ENCODE measurements at places on chromosomes 7 and 10. TPM values are rescaled to one million over a fixed set of nuclear protein-coding genes. Genes with fewer than 3 reads are reported as not detected.
A peak's percentile ranks its signal among the peaks of the same experiment; 100 is the strongest.

ABCC2 gene
- 1.0 TPM for total RNA-seq

NME8 gene
- total RNA-seq = not detected

ITGB8 gene
- not detected for total RNA-seq

PAX2 gene
- not detected for total RNA-seq

MCM10 gene
- total RNA-seq = 57.4 TPM

COL28A1 gene
- not detected for total RNA-seq

THSD7A gene
- not detected for total RNA-seq

AKR1C4 gene
- total RNA-seq = not detected

FZD1 gene
- total RNA-seq = 1.2 TPM

MGMT gene
- total RNA-seq = 17.6 TPM

CAMK1D gene
- 15.4 TPM for total RNA-seq

R3HCC1L gene
- 18.7 TPM for total RNA-seq

CYP2C19 gene
- not detected for total RNA-seq

ST8SIA6 gene
- 0.15 TPM for total RNA-seq

- H3K27me3 ChIP-seq = no peaks in the 10 kb centered on the region
- H3K4me1 ChIP-seq = peaks cover 47% of the 10 kb centered on the region
- no peak for DNase-seq
- H3K36me3 ChIP-seq = peaks cover 43% of the 10 kb centered on the region
- H3K4me3 ChIP-seq = no peak overlapping the region
- peak overlapping the region; percentile 9 for H3K27ac ChIP-seq
Measured at GRCh38 chr7:103299660-103300059, 2.4 kb downstream of the PMPCB start.

DNA sequence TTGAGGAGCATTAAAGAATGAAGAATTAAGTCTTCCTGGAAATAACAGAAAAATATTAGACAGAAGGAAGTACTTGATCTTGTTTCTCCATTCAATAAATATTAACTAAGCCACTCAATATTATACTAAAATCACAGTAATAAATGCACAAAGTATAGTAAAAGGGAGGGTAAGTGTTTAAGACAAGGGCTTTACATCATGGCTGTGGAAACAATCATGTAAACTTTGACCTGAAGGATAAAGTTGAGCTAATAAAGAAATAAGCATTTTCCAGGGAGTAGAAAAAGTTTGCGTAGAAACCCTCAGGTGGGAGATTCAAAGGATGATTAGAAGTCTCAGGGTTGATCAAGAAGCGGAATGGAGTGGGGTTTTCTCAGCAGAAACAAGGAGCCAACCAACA, 78.2 kb downstream of the SEMA3C start:
- no peak overlapping the region for H3K27ac ChIP-seq

GRCh38 chr7:116672596-116673456, 830 bp downstream of the MET start:
- H3K4me1 ChIP-seq = peaks cover 9% of the 10 kb centered on the region
- H3K27me3 ChIP-seq = peaks cover 73% of the 10 kb centered on the region
- no peak overlapping the region for H3K27ac ChIP-seq

GRCh38 chr10:44439239-44439957, 54.5 kb upstream of the CXCL12 start:
- H3K4me3 ChIP-seq = no peak overlapping the region
- no peak overlapping the region for H3K27ac ChIP-seq
- no peaks in the 10 kb centered on the region for H3K36me3 ChIP-seq

- no peak overlapping the region for H3K4me3 ChIP-seq
- no peak overlapping the region for H3K27ac ChIP-seq
- no peaks in the 10 kb centered on the region for H3K4me1 ChIP-seq
- DNase-seq = no peak
- no peaks in the 10 kb centered on the region for H3K36me3 ChIP-seq
Measured at GRCh38 chr7:10122551-10123100, 851.0 kb upstream of the PHF14 start.

DNA sequence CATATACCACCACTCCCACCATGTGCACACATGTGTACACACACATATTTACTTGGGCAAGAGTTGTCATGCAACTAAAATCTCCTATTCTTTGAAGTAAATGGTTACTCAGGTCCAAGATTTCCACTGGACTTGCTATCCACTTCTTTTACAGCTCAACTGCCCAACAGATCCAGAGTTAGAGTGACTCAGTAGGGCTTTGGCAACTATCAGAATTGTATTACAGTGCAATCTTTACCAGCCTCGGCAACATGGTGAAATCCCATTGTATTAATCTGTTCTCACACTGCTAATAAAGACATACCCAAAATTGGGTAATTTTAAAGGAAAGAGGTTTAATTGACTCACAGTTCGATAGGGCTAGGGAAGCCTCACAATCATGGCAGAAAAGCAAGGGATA, 51.9 kb upstream of the ABLIM1 start:
- H3K4me1 ChIP-seq = no peaks in the 10 kb centered on the region
- H3K27me3 ChIP-seq = peaks cover 23% of the 10 kb centered on the region
- H3K4me3 ChIP-seq = no peak overlapping the region
- H3K27ac ChIP-seq = no peak overlapping the region
- no peak for DNase-seq

- peaks cover 2% of the 10 kb centered on the region for H3K4me1 ChIP-seq
- H3K27ac ChIP-seq = no peak overlapping the region
- DNase-seq = no peak
- H3K4me3 ChIP-seq = no peak overlapping the region
- H3K36me3 ChIP-seq = no peaks in the 10 kb centered on the region
Measured at GRCh38 chr10:60957667-60958221, 13.8 kb upstream of the RHOBTB1 start.

DNA sequence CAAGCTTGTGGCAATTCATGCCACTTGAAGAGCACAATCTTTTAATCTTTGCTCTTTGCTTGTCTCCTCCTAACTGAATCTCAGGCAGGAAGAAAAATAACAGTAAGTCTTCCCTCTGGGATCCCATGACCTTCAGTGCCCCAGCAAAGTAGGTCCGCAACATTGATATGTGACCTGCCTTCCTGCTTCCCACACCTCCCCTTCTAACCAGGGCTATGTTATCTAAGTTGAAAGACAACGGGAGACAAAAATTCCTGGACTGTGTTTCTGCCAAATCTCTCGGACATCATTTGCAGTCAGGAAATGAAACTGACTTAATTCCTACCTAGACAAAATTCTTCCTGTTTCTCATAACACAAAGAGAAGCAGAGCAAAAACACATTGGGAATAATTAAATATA, 53.8 kb downstream of the C10orf90 start:
- H3K4me1 ChIP-seq = no peaks in the 10 kb centered on the region
- no peaks in the 10 kb centered on the region for H3K27me3 ChIP-seq
- no peak for DNase-seq
- no peaks in the 10 kb centered on the region for H3K36me3 ChIP-seq

GRCh38 chr7:156074084-156074483, 261.8 kb upstream of the SHH start:
- no peak overlapping the region for H3K27ac ChIP-seq
- no peaks in the 10 kb centered on the region for H3K4me1 ChIP-seq
- no peak for DNase-seq
- H3K4me3 ChIP-seq = no peak overlapping the region
- no peaks in the 10 kb centered on the region for H3K36me3 ChIP-seq

GRCh38 chr10:1270490-1270889, 214.3 kb downstream of the WDR37 start:
- no peak overlapping the region for H3K4me3 ChIP-seq
- no peaks in the 10 kb centered on the region for H3K36me3 ChIP-seq
- H3K27ac ChIP-seq = no peak overlapping the region
- H3K27me3 ChIP-seq = no peaks in the 10 kb centered on the region
- H3K4me1 ChIP-seq = no peaks in the 10 kb centered on the region

DNA sequence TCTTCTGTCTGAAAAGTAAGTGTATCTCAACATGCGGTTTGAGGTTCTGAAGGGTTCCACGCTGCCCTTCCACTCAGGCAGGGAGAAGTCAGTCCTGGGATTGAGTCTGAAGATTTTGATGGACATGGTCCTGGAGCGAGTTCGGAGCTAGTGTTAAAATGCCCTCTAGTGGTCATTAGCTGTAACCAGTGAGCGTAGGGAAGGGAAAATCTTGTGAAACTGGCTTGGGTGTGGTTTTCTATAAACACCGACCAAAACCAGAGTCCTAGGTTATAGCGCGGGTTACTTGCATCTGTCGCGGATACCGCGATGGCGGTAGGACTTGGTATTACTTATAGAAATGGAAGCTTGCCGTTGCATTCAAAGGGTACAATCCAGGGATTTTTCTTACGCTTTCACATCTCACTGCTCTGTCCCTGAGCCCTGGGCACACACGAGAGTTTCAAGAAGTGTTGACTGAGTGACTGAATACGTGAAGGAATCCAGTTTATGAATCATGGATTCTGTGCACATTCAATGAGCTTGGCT, 348.2 kb upstream of the C7orf33 start:
- H3K4me3 ChIP-seq = no peak overlapping the region
- peaks cover 26% of the 10 kb centered on the region for H3K27me3 ChIP-seq
- H3K4me1 ChIP-seq = no peaks in the 10 kb centered on the region
- H3K36me3 ChIP-seq = no peaks in the 10 kb centered on the region
- peak; percentile 10 for DNase-seq

DNA sequence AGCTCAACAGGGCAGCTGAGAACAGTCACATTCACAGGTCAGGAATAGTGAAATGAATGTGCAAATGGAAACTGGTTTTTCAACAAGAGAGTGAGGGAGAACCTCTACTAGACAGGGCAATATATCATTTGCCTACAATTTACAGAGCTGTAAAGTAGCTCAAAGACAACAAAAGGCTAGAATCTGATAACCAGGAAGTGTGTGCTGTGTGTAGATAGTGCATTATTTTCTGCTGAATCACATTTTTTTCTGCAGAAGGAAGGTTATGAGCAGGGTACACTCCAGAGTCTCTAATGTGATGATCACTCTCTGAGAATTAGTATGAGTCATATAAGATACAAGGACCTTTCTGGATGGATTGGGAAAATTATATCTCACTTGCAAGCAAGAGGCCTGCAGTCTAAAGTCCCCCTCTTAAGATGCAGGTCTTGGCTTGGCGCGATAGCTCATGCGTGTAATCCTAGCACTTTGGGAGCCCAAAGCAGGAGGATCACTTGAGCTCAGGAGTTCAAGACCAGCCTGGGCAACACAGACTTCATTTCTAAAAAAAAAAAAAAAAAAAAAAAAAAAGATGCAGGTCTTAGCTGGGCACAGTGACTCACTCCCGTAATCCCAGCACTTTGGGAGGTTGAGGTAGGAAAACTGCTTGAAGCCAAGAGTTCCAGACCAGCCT, 59.9 kb upstream of the COBL start:
- no peak overlapping the region for H3K4me3 ChIP-seq
- H3K36me3 ChIP-seq = no peaks in the 10 kb centered on the region
- no peaks in the 10 kb centered on the region for H3K27me3 ChIP-seq
- H3K27ac ChIP-seq = no peak overlapping the region

DNA sequence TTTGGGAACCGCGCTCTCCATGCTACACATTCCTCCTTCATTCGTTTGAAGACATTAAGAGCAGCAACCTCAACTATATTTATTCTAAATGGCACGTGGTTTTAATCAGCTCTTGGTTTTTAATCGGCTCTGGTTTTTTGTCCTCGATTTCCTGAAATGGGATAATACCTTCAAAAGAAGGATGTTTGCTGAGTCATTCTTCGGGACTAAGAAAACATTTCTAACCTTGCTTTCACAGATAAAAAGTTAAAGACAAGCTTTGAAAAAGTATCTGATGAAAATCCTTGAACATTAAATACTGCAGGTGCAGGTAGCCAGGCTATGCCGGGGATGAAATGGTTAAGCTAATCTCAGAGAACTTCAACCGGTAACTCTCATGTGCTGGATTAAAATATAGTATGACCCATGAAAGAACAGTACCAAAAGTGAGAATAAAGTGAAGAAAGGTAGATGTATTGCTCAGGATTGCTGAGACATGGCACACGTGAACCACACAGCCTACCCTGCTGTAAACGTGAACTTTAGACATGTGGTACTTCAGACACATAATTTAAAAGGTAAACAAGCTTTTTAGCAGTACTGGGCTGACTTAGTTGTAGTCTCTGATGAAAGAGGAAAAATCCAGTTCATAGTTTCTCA, 89.1 kb downstream of the PTPRN2 start:
- no peaks in the 10 kb centered on the region for H3K36me3 ChIP-seq
- H3K27me3 ChIP-seq = no peaks in the 10 kb centered on the region
- no peak overlapping the region for H3K4me3 ChIP-seq

GRCh38 chr7:85164376-85164775, 22.5 kb downstream of the SEMA3D start:
- H3K36me3 ChIP-seq = no peaks in the 10 kb centered on the region
- no peak overlapping the region for H3K27ac ChIP-seq
- no peak overlapping the region for H3K4me3 ChIP-seq
- H3K27me3 ChIP-seq = no peaks in the 10 kb centered on the region
- DNase-seq = no peak

DNA sequence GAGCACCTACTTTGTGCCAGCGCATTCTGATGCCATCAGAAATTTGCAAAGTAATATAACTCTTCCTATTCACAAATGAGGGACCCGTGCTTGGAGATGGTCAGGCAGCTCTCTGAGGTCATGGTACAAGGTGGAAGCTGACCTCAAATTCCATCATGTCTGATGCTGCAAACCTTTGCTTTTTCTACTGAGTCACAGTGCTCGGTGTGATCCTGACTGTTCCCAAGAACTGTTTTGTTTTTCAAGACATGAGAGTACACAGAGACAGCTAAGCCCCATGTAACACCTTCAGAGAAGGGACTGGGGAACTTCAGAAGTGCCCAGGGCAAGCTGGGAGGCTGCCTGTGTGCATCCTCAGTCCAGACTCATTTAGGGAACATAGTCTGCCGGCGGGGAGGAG, 111.3 kb downstream of the FRMD4A start:
- H3K27ac ChIP-seq = no peak overlapping the region
- no peak overlapping the region for H3K4me3 ChIP-seq
- H3K4me1 ChIP-seq = no peaks in the 10 kb centered on the region
- no peaks in the 10 kb centered on the region for H3K36me3 ChIP-seq
- no peak for DNase-seq

DNA sequence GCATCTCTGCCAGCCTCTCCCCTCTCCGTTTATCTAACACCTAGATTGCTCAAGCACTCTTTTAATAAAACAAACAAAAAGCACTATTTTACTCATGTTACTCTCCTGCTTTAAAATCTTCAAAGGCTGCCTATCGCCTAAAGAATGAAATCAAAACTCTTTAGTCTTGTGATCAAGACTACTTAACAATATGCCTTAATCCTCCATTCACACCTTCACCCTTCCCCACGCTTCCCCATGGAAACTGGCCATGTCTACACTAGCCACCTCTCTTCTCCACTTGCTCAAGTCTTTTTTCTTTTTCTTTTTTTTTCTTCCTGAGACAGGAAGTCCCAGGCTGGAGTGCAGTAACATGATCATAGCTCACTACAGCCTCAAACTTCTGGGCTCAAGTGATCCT, 47.8 kb upstream of the TMEM213 start:
- peak overlapping the region; percentile 47 for H3K27ac ChIP-seq
- no peak for DNase-seq
- no peaks in the 10 kb centered on the region for H3K27me3 ChIP-seq
- no peak overlapping the region for H3K4me3 ChIP-seq
- H3K36me3 ChIP-seq = no peaks in the 10 kb centered on the region
- H3K4me1 ChIP-seq = peaks cover 70% of the 10 kb centered on the region

- peak; percentile 70 for DNase-seq
- H3K36me3 ChIP-seq = peaks cover 3% of the 10 kb centered on the region
- H3K4me1 ChIP-seq = peaks cover 25% of the 10 kb centered on the region
- peaks cover 21% of the 10 kb centered on the region for H3K27me3 ChIP-seq
- H3K4me3 ChIP-seq = peak overlapping the region; percentile 48
Measured at GRCh38 chr10:11631890-11632587, 20.6 kb upstream of the USP6NL start.

- H3K4me3 ChIP-seq = no peak overlapping the region
- peaks cover 7% of the 10 kb centered on the region for H3K4me1 ChIP-seq
- H3K27ac ChIP-seq = no peak overlapping the region
- no peaks in the 10 kb centered on the region for H3K36me3 ChIP-seq
- H3K27me3 ChIP-seq = peaks cover 4% of the 10 kb centered on the region
Measured at GRCh38 chr7:96033009-96033598, 260.8 kb downstream of the DYNC1I1 start.
